ENCODE measurements at places on chromosomes 11 and 22. TPM values are rescaled to one million over a fixed set of nuclear protein-coding genes. Genes with fewer than 3 reads are reported as not detected.
A peak's percentile ranks its signal among the peaks of the same experiment; 100 is the strongest.

DNA sequence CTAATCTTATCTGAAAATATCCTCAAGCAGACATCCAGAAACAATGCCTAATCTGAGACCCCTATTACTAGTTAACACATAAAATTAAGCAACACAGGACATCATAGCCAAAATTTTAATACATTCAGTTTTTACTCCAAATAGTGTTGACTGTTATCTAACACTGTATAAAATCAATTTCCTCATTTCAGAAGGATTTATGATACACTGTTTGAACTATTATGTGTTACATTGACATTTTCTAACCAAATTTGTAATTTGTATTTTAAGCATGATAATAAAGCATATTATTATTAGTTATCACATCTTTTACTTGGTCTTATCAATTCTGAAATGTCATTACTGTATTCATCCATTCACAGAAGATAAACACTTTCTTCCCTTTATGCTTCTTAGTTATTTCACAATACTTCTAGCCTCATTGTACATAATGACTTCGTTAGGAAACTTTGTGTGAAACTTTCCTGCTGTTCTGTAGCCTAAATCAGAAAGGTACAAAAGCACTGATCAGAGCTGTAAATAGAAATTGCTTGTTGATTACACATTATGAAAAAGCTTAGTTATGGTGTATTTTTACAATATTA is 1248.9 kb downstream of the JRKL start:
- DNase-seq: no peak

DNA sequence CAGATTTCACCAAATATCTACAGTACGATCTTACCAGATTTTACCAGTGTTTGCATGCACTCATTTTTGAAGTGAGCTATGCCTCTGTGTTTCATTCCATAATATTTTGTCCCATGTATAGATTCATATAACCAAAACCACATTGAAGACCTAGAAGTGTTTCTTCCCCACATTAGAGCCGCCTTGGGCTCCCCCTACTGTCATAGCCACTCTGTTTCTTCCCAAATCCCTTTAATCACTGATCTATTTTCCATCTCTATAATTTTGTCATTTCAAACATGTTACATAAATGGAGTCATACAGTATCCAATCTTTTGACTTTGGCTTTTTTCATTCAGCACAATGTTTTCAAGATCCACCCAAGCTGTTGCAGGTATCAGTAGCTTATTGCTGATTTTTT is 12.7 kb downstream of the MRGPRX3 start:
- no peak for DNase-seq

GRCh38 chr11:115580416-115580815 is 76.2 kb upstream of the CADM1 start:
- DNase-seq: no peak

DNA sequence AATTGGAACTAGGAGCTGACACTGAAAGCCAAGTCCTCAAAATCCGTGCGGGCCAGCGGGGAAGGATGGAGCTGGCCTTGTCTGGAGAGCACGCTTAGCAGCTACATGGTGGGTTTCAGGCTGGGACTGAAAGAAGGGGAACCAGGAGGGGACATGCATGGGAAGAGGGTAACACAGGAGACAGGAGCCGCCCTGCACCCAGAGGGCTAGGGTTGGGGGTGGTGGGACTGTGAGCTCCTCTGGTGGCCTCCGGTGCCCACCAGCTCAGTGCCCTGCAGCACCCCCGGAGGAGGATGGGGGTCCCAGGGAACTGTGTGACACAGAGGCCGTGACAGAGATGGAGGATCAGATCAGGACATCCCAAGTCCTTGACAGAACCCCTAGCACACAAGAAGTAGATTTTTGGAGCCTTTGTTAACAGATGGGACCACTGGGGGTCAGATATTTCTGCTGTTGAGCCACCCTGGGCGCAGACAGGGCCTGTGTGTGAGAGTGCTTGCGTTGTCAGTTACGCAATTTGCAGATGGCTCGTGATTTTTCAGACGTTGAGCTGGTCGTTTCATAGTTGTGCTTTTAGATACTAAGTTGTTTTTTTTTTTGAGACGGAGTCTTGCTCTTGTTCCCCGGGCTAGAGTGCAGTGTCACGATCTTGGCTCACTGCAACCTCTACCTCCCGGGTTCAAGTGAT is 21.3 kb upstream of the GRAMD4 start:
- DNase-seq: no peak

DNA sequence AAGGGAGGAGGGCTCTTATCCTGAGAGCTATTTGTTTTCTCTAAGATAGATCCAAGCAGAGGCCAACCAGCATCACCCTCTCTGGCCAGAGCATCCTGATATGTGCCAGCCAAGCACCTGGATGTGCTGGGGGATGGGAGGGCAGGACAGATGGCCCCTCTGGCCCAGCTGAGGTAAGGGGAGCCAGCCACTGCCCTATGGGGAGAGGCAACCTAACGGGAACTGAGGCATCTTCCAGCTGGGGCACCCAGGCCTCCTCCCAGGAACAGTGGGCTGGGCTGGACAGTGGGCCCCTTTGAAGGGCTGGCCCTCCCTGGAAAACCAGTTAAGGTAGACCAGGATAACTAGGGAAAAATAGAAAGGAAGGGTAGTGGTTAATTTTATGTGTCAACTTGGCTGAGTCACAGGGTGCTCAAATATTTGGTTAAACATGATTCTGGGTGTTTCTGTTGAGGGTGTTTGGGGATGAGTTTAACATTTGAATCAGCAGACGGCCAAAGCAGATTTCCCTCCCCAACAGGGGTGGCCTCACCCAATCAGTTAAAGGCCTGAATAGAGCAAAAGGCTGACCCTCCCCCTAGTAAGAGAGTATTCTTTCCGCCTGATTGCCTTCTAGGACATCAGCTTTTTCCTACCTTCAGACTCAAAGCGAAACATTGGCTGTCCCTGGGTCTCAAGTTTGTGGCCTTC is 595.1 kb downstream of the BUD13 start:
- no peak for DNase-seq

DNA sequence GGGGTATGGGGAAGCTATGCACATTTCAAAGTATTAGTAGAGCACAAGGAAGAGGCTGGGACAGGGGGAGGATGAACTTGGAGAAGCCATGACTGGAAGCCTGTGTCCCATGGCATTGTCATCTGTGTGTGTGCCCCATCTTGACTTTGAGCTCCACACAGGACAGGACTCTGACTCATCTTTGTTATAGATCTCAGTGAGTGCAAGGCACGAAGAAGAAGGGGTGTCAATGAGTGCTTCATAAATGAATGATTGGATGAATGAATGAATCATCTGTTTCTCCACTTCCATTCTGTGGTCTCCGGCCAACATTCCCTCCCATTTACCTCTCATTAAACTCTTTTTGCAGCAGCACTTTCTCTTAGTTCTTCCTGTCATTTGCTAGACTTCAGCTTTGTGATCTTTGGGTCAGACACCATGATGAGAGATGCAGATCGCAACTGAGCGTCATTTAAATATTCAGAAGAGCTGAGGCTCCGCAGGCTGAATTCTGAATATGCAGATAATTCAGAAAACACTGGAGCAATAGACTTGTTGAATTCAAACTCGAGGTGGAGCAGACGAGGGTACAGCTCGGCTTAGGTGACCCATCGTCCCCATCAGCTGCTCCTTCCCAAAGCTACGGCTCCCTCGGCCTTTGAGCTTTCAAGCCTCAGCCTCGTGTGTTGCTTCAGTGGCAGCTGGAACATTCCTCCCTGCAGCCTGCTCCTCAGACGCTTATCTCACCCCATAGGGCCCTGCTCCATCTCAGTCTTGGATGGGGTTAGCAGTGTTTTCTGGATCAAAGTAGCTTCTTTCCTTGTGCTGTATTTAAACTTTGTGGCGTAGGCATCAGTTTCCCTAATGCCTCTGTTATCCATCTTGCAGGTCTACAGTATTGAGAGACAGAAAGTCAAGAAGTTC is 30.8 kb downstream of the APOL3 start:
- peak; percentile 74 for DNase-seq

GRCh38 chr11:110028921-110029320 is 64.3 kb upstream of the ZC3H12C start:
- DNase-seq: no peak

DNA sequence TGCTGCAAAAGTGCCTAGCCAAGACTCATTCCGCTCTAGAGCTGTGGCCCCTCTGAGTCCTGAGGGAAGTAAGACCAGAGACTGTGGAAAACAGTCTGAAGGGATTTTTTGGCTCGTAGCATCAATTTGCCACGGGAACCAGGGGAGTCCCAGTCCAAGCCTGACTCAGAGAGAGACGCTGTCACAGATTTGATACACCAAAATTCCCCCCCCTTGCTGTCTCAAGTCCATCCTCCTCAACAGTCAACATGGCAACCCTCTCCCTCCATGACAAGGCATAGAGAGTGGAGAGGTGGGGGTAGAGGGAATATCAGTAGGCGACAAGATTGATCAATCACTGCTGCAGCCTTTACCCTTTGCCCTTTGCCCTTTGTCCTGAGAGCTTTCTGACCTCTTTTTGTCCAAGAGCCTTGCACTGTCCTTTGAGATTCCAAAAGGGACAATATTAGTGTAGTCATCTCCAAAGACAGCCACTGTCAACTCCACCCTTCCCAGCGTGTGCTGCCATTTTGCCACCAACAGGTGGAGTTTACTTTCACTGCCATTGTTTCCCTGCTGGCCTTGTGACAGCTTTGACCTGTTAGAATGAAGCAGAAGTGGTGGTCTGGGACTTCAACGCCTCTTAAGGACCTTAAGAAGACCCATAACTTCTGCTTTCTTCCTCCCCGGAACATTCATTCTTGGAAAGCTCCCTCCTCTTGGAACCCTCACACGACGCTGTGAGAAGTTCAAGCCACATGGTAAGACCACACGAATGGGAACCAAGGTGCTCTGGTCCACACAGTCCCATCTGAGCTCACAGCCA is 7.3 kb downstream of the SLC15A3 start:
- no peak for DNase-seq

DNA sequence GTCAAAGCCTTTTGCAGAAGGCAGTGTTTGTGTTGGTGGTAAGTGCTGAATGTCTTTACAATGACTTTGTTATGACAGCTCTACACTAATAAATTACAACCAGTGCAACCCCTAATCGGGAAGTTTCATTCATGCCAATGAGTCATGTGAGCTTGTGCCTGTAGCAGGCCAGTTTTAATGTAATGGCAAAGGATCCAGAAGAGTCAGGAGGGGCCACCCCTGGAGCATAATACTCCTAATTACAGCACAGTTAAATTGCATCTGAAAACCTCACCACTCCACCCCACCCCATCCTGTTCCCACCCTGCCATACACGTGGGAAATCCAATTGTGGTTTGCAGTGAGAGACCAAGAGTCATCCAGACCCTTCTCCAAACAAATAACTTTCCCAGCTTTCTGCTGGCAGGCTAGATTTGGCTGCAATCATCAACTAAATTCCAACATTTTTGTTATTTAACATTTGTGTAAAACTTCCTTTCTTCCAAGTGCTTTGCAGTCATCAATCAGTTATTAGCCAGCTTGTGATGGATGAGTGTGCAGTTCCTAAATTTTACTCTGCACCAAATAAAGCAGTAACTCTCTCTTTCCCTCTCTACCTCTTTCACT is 277.3 kb upstream of the FAT3 start:
- DNase-seq: peak; percentile 49

DNA sequence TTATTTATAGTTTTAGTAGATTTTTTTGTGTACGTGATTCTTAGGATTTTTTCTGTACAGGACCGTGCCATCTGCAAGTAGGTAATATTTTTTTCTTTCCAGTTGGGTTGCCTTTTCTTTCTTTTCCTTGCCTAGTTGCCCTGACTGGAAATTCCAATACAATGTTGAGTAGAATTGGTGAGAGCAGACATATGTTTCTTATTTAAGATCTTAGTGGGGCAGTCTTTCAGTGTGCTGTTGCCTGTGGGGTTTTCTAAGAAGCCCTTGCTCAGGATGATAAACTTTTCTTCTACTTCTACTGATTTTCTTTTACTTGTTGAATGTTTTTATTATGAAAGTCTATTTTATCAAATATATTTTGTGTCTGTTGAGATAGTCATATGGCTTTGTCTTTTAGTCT is 33.0 kb downstream of the ATXN10 start:
- no peak for DNase-seq

- DNase-seq: no peak
These were observed 161.3 kb upstream of the UBASH3B start for GRCh38 chr11:122494221-122494620.

- DNase-seq: no peak
These were observed 42.7 kb downstream of the SLC1A2 start for GRCh38 chr11:35376613-35377012.

DNA sequence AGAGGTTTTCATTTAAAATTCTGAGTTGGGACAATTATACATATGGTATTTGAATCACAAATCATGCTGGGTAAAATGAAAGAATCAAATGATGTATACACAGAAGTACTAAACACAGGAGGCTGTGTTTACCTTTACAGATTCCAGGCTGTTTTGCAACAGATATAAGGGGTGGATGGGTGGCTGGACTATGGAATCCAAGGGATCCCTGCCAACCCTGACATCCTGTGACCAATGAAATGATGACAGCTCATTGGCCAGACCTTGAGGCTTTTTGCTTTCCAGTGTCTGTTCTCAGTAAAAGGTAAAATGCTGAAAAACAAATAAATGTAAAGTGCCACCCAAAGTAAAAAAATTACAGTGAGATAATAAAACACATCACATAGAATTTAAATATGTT is 3.3 kb upstream of the DDI1 start:
- peak; percentile 27 for DNase-seq

DNA sequence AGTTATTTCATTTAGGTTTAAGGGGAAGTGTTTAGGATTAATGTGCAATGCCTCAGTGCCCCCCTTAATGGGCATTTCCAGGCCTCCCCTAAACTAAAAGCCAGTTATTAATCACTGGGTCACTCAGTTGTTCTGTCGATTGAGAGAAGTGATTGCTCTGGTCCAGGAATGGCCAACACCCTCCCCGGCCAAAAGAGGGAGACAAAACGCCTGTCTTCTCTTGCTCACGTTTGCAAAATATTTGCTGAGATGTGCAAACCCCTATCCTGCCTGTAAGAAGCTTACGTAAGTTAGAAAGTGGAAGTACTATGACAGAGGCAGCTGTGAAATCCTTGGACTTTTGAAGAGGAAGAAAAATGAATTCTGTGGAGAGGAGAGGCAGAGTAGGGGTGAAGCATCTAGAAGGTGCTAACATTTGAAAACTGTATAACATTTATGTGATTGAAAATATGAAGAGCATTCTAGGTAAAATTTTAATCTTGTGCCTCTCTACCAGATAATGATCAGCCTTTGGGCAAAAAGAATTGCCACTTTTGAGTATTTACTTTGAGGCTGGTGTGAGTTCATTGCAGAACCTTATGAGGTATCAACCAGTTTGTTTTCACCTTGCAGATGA is 37.7 kb downstream of the NTM start:
- DNase-seq: peak; percentile 18

The NEFH gene
- 0.61 TPM for total RNA-seq

The SLC5A12 gene
- not detected for total RNA-seq

The OR4X2 gene
- total RNA-seq: not detected

The IGF2 gene
- total RNA-seq: 87.7 TPM

The CRYBB3 gene
- not detected for total RNA-seq

The HEPACAM gene
- not detected for total RNA-seq

Measured in lung (tissue), 17 donors.